ENCODE measurements at places on chromosomes 6 and 20.

DNA sequence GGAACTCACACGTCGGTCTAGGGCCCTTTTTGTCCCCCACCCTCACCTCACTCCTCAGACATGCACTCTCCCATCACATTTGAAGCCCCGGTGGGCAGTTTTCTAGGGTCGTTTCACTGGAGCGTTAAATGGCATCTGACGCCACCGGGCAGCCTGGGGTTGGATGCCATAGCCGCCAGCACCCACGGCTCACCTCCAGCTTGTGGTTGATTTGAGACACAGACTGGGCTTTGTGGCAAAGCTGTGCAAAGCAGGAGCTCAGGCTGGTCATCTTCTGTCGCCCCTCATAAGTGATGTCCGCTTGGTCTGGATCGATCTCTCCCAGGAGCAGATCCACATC, 530 bp downstream of the GOPC start:
- no peak for DNase-seq

- DNase-seq, result no peak
Measured at GRCh38 chr20:19885939-19886660, 128.0 kb downstream of the RIN2 start.

DNA sequence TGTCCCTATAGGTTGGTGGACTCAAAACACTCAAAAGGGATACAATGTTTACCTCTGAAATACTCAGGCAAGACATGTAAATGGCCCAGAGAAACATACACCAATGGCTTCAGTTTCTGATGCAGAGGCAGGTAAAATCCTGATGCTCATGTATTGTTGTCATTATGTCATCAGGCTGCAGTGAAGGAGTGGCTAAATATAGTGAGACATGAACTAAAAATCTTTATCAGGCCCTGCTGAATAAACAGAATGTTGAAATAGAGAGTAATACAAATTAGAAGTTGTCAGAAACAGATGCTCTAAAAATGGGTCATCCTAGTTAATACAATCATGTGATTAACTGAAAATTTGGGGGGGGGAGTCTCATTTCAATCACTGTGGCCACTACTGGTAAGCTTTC, 20.4 kb downstream of the PTPRK start:
- DNase-seq, result no peak

DNA sequence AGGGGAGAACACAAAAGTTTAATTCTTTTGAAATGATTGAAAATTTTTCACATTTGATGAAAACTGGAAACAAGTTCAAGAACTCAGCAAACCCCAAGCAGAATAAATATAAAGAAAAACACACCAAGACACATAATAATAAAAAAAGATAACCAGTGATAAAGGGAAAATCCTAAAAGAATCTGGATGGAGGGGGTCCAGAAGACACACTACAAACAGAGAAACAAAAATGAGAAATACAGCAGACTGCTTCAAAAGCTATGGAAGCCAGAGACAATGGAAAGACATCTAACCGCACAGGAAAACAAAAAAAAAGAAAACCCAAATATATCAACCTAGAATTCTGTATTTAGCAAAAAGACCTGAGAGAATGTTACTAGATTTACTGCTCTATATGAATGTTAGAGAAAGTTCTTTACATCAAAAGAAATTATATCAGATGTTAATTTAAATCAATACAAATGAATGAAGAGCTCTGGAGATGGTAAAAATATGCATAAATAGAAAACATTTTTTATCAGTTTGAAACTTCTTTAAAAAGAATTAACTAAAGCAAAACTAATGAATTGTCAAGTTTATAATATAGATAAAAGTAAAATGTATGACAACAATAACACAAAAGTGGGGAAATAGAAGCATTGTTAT, 310.7 kb upstream of the PREP start:
- DNase-seq, result no peak

DNA sequence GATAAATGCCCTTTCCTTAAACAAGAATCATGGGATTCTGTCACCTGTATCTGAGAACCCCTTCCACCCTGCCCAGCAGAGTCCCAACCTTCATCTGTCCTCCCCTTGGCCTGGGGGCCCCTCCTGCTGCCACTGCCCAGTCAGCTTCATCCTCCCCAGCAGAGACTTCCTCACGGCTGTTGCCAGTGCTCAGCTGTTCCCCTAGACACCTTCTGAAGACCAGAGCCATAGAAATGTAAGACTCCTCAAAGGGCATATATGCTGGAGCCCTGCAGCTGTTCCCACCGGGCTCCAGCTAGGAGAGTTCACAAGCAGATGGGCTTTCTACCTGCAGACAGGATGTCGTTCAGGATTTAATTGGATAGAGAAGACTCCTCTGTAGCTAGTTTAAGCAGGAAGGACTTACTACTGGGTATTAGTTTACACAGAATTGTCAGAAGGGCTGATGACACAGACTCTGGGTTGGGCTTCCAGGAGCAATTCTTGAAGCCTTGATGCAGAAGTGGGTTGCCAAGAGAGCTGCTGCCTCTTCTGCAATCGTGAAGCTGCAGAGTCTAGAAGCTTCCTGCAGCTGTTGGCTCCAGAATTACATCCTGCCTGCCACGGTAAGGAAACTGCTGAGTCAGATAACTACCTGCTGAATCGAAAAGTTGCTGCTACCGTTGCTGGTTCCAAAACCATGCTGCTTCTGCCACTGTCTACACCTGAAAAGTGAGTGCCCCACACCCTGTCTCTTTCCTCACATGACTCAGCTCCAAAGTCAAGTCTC, 57.1 kb upstream of the MLN start:
- no peak for DNase-seq

- DNase-seq, result no peak
Measured at GRCh38 chr6:34901930-34902329, 12.9 kb downstream of the ANKS1A start.

GRCh38 chr20:63052571-63053431, 46.0 kb upstream of the BHLHE23 start:
- DNase-seq, result no peak
